ENCODE measurements at places on chromosomes 7 and 10.

- no peak for DNase-seq
Measured at GRCh38 chr10:1257274-1257673, 201.1 kb downstream of the WDR37 start.

DNA sequence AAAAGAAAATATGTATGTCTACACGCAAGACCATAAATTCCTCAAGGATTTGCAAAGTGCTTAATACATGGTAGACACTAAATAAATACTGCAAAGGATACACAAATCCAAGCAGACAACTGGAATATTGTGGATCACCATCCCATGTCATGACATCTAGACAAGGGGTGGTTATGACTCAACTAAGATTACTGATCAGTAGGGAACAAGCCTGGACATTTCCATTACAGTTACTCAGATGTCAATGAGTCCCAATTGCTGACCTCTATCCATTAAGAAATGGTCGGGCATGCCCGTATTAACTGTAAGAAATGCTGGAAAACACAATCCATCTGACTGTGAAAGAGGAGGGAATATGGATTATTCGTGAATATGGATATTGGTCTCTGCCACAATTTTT is 27.6 kb upstream of the RUFY2 start:
- DNase-seq, result no peak

- DNase-seq, result no peak
Measured at GRCh38 chr10:51103554-51104217, 29.4 kb downstream of the PRKG1 start.

DNA sequence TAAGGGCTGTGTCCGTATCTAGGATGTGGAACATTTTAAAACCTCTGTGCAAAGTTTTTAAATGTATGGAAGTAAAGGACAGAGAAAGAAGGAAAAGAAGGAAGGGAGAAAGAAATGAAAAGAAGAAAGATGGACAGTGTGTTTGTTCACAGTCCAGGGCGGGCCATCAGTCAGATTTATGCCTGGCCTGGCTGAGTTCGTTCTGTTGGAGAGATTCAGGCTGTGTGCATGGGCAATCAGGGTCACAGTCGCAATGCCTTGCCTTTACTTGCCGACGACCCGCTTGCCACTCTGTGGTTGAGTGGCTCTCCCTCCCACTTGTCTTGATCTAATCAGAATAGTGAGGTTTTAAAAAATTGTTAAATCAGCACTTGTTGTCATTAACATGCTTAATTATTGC is 369.4 kb upstream of the BMPER start:
- no peak for DNase-seq

DNA sequence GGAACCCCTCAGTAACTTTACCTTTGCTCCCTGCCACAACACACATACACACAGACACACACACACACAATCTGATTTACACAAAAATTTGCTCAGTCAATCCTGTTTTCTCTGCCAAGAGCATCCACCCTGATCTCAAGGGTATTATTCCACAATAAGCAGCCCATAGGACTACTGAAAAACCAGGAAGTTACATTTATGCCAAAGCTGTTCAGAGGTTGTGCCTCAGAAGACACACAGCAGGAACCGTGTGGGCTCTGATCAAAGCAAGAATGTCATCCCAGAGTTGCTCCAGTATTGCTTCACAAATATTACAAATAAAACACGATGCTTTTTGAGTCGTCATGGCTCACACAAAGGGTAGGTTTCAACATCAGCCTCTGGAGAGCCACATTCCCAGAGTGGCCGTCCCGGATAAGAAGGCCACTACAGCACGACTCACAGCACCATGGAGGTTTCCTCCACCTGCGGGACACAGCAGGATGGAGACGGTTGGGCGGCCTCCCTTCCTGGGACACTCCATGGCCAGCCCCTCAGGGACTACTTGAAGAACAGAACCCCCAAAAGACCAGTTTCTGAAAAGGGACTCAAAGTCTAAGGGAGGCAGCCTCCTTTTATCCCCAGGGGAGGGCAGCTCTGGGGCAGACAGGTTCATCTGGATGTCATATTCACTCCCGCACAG is 1.6 kb downstream of the AIFM2 start:
- no peak for DNase-seq

- DNase-seq, result no peak
Measured at GRCh38 chr10:113681533-113682470, 2.1 kb downstream of the CASP7 start.

DNA sequence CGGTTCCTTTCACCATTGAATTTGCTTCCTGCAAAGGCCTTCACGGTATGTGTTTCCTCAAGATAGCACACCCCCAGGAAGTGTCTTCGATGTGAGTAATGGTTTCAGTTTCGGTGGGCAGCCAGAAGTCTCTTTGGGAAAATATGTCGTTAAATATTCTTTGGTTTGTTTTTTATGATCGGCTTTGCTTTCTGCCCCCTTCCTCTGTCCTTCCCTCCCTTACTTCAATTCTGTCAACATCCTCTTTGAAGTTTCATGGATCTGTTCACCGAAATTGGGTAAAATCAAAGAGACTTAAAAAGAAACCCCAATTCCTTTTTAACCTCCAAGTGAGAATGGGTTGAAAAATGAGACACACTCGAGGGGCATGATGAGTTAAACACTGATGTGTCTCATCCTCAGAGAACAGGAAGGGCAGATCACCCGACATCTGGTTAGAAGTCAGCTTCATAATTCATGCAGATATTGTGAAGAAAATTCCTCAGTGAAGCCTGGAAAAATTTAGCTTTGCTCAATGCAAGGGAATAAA is 170.8 kb upstream of the HABP2 start:
- DNase-seq, result no peak

DNA sequence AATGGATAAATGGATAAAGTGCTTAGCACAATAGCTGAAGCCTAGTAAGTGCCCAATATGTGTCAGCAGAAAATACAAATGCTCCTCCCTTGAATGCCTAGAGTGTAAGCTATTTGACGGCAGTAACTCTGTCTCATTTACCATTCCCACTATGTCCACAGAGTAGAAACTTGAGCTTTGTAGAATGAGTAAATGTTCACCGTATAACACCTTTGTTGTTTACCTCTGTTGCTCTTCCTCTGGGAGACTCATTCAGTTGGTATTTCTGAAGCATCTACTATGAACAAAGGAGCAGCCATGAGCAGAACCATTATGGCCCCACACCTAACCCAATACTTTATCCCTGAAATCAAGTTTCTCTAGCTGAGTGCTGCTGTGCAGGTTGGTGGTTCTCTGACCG is 8.4 kb upstream of the SLC16A12 start:
- DNase-seq, result no peak

- no peak for DNase-seq
Measured at GRCh38 chr10:103278862-103279298, 1.9 kb downstream of the INA start.

- no peak for DNase-seq
Measured at GRCh38 chr10:33306701-33307519, 27.6 kb downstream of the NRP1 start.

DNA sequence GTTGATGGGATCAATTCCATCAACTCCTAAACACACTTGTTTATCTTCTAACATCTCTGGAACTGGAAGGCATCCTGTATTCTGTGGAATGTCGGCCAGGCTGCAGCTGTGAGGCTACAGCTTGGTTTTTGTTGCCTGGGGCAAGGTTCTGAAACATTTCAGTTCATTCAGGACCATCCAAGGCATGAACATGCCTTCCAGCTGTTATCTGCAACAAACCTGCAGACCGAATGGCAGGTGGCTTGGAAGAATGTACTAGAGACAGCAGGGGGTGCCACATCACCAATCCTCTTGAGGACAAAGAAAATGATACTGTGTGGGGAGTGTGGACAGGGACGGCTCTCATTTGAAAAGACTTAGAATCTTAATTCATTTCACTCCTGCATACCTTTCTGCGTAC is 12.4 kb downstream of the PAPOLB start:
- no peak for DNase-seq

DNA sequence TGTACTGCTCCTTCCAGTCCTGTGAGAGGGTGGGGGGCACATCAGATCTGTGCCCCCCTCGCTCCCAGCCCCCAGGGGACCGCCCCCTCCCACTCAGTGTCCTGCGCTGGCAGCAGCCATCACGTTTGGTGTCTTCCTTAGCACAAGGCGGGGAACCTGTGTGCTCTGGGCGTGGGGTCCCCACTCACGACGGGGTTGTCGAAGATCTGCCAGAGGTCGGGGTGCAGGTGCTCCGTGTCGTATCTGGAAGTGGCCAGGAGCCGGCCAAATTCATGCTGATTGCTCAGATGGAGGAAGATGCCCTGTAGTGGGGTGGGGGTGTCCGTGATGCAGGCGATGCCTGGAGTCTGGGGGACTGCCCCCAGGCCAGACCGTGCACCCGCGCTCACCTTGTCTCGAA is 7.2 kb downstream of the PLOD3 start:
- no peak for DNase-seq

GRCh38 chr7:105157278-105157677 is 143.3 kb downstream of the KMT2E start:
- no peak for DNase-seq

DNA sequence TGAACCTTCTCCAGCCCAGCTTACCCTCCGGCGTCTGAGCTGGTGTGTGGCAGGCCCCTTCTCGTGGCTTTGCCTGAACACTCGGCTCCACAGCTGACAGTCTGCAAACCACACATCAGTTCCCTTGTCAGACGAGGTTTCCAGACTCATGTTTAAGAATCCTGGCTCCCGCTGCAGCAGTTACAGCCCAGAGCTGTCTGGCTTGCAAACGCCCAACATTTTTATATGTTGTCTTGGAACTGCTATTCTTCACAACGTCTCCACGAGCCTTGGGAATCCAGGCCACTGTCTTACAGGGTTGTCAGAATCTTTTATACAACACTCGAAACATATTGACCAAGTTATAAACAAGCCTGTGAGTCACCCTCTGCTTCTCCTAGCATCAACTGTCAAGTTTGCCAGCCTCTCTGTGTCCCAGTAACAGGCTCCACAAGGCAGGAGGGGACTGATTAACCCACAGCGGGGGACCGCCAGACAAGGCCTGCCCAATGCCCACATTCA is 68.1 kb downstream of the TNS3 start:
- no peak for DNase-seq

DNA sequence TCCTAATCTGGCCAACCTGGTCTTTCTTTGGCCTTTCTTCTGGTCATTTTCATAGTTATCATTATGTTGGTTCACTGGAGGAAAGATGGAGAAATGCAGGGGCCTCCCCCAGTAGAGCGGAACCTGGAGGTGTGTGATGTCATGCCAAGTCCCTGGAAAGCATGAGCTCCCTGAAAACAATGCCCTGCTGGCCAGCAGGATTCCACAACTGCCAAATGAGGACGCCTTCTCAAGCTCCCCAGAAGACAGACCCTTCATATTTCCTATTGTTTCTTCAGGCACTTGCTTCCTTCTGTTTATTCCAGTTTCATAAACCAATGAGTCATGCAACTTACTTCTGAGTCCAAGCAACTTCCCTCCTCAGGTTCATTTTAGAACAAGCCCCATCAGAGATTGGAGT is 339.0 kb downstream of the GATA3 start:
- no peak for DNase-seq
